SHP77 treated with DMSO at 0.1 percent for 48 hours (cell line): ENCODE measurements at places on chromosomes 6 and 20.

DNA sequence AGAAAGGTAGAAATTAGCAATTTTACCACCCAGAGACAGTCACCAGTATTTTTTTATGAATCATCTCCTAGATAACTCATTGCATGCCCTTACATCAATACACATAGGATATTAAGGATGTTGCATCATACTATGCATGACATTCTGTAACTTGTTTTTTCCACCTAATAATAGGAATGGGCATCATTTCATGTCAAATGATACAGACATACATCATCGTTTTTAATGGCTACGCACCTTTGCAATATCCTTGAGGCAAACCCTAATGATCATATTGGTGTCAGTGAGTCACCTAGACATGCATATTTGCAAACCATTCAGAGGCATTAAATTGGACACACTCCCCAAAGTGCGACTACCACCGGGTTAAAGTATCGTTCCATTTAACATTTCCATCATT, 309.7 kb upstream of the AGPAT4 start:
- no peak for DNase-seq

- peak; percentile 66 for DNase-seq
Measured at GRCh38 chr6:26534681-26535465, 3.3 kb upstream of the HMGN4 start.

DNA sequence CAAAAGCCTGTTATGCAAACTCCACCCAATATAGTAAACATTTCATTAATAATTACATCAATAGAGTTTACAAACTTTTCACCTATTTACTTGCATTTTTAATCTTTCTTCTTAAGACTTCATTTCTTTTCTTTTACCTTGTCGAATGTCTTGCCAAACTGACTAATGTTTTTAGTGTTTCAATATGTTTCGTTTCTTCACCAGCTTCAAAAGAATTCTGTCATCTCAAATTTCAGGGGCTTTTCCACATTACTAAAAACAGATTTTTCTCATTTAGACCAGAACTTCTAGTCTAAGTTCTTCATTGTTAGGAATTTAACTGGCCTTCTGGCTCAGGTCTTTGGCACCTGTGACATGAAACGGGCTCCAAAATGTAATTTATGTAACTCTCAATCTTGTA, 196.5 kb downstream of the ARHGAP18 start:
- no peak for DNase-seq

DNA sequence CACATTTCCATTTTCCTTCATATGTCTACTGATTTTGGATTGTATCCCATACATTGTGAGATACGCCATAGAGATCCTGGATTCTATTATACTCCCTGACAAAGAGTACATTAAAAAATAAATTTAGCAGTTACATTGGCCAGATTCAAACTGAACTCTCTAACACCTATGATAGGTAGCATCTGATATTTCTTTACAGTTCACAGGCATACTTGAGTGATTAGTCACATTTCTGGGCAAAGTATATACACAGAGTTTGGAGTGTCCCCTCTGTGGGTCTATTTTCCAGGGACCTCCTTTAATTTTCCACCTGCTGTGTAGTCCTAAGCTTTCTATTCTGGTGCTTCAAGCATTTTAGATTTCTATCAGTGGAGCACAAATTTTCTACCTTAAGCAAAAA, 96.4 kb downstream of the TBC1D32 start:
- no peak for DNase-seq

DNA sequence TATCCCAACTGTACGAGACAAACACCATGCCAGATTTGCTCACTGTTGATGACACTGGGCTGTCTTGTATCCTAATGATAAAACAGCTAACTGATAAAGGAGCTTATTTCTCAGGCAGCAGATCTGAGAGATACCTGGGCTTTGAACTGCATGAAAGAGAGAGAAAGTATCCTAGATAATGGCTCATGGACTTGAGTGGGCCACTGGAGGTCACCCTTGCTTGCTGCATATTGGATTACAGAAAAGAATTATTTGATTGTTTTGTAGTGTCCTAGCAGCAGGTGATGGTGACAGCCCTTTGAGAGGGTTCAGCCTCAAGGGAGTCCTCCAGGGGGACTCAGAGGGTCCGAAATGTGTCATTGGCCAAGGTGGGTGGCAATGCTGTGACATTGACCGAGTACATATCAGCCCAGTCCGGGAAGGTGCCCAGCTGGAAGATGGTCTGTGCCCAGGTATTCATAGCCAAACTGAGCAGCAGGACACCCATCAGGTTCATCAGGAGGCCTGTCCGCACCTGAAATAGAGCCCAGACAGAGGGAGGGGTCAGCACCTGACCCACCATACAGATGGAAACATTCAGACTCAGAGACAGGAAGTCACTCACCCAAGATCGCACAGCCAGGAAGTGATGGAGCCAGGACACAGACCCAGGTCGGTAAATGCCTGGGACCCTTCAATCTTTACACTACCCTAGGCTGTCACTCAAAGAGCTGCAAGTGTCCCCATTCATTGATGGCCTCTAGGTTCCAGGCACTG, 9.4 kb upstream of the OCSTAMP start:
- no peak for DNase-seq

GRCh38 chr20:49534255-49534712, 33.7 kb downstream of the PTGIS start:
- peak; percentile 35 for DNase-seq

GRCh38 chr6:48809245-48809644, 653.8 kb downstream of the MMUT start:
- DNase-seq = no peak

- peak; percentile 54 for DNase-seq
Measured at GRCh38 chr6:6696867-6697531, 108.5 kb downstream of the LY86 start.

DNA sequence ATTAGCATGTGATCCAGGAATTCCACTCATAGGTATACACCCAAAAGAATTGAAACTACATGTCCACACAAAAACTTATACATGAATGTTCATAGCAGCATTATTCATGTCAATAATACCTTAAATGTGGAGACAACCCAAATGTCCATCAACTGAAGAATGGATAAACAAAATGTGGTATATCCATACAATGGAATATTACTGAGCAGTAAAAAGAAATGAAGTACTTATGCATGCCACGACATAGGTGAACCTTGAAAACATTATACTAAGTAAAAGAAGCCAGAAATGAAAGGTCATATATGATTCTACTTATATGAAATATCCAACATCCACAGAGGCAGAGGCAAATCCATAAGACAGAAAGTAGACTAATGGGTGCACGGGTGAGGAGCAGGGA, 159.9 kb downstream of the UNC5CL start:
- no peak for DNase-seq

DNA sequence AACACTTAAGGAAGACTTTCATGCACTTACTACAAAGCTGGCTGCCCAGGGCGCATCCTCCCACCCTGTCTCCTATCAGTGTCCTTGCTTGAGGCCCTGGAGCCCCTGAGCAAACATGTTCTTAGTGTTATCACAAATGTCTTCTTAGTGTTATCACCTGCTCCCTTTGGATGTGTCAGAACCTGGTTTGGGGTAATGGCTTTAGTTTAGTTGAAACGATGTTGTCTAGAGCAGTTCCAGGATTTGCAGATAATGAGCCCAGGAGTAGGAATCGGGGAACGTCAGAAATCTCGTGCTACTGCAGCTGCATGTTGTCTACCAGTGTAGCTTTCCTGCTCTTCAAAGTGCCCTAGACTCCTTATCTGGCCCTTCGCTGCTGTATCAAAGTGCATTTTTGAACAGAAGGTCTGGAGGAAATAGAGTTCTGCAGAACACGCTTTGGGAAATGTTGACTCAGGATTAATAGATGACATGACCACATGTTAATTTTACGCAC, 69.6 kb downstream of the PHACTR2 start:
- DNase-seq = no peak

GRCh38 chr6:106502559-106502958, 126.7 kb downstream of the RTN4IP1 start:
- DNase-seq = no peak
